ENCODE measurements at places on chromosomes 2 and 18.

- DNase-seq = no peak
Observed at GRCh38 chr2:201909961-201910361, 103.6 kb downstream of the CDK15 start.

GRCh38 chr18:78971511-78972245 is 7.9 kb upstream of the SALL3 start:
- no peak for DNase-seq

DNA sequence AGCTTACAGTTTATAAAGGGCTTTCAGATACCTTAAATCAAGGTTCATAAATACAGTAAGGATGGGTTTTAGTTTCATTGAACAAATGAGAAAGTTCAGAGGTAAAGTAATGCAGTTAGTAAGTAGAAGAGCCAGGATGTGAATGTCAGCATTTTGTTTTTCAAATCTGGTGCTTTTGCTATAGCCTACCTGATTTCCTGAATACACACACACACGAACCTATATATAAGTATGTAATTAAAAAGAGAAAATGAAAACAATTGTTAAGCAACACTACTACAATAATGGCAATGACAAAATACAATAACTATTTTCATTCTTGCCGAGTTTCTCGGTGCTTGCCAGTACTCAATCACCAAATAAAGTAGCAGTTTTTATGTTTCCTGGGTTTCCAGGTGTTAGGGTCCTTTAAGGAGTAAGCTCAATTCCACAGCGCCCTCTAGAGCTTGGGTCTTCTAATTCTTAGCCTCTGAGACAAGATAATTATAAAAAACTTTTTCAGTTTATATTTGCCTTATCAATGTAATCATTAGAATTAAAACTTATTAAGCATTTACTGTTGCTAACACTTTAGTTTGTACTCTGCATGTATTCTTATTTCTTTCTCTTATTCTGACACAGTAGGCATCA is 512.9 kb upstream of the ACVR2A start:
- DNase-seq = no peak

DNA sequence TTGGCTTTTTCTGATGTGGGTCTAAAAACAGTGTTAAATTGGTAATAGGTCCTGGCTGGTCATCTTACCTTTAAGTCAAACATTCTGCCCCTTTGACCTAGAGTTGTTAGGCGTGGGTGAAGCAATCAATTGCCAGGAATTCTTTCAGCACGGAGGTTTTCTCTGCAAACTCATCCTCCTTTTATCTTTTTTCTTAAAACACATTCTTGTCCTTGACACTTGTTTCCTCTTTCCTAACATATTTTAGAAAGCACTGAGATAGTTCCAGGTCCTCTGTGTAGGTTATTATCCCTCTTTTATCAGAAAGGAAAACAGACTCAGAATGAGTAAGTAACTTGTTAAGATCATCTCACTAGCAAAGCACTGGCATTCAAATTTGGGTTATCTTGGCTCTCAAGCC is 18.6 kb upstream of the AP1S3 start:
- no peak for DNase-seq

GRCh38 chr18:43805646-43806194 is 528.4 kb upstream of the SYT4 start:
- no peak for DNase-seq

Data from sciatic nerve (tissue), 2 donors.